Effector CD4-positive, alpha-beta T cell (primary cell): ENCODE measurements at places on chromosomes 7 and 10.

GRCh38 chr7:84640637-84641036, 446.0 kb upstream of the SEMA3A start:
- no peak for DNase-seq

- DNase-seq = no peak
These were observed 46.6 kb downstream of the WDR37 start for GRCh38 chr10:1102831-1103230.

GRCh38 chr10:126576336-126576735, 94.2 kb downstream of the C10orf90 start:
- no peak for DNase-seq

DNA sequence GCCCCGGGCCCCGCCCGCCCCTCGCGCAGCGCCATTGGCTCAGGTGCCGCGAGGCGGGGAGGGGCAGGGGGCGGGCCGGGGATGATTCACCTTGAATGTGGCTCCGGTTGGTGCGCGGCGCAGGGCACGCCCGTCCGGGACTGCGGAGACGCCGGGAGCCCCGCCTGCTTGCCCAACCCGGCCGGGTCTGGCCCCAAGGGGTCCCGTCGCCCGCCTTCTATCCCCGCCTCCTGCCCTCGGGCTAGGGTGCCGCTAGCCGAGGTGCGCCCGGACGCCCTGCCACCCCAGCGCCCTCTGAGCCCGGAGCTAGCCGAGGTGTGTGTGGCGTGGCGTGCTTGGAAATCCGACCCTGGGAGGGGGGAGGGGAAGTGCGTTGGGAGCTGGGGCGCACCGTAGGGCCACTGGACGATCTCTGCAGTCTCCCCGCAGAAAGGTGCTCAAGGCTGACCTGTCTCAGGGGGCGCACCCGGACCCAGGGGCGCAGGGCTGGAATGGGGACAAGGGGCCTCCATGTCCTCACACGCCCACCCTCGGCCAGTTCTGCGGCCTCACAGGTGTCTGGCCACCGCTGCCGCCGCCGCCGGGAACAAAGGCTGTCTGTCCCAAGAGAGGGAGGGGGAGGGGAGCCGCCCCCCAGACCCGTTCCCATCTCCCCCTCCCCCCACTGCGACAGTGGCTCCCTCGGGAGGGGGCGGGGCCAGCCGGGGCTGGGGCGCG, 168.9 kb downstream of the NRF1 start:
- peak; percentile 60 for DNase-seq
